ENCODE measurements at places on chromosomes 4 and X.

- DNase-seq = no peak
Measured at GRCh38 chrX:143664302-143664701, 28.4 kb upstream of the SLITRK4 start.

DNA sequence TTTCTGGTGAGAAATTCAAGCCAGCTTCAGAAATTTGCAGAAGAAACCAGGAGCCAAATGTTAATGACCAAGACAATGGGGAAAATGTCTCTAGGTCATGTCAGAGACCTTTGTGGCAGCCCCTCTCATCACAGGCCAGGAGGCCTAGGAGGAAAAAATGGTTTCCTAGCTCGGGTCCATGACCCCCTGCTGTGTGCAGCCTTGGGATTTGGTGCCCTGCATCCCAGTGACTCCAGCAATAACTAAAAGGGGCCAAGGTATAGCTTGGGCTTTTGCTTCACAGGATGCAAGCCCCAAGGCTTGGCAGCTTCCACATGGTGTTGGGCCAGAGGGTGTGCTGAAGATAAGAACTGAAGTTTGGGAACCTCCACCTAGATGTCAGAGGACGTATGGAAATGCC lies 814.7 kb upstream of the SLIT2 start:
- DNase-seq = no peak

GRCh38 chr4:187006189-187006618 lies 282.5 kb upstream of the FAT1 start:
- no peak for DNase-seq

- no peak for DNase-seq
Measured at GRCh38 chr4:21765810-21766407, 182.7 kb downstream of the KCNIP4 start.

- DNase-seq = no peak
Measured at GRCh38 chrX:109732017-109732801, 848 bp downstream of the ACSL4 start.

DNA sequence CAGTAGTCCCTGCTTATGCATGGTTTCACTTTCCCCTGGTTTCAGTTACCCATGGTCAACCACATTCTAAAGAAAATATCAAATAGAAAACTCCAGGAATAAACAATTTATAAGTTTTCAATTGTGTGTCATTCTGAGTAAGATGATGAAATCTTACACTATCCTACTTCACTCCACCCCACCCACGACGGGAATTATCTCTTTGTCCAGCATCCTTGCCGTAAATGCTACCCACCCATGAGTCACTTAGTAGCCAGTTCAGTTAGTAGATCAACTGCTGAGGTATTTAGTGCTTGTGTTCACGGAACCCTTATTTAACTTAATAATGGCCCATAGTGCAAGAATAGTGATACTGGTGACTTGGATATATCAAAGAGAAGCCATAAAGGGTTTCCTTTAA lies 91.4 kb downstream of the KLHL13 start:
- no peak for DNase-seq

- DNase-seq = no peak
Measured at GRCh38 chr4:125283707-125284279, 31.0 kb upstream of the FAT4 start.

- DNase-seq = no peak
Measured at GRCh38 chr4:63105839-63106238, 1303.4 kb downstream of the TECRL start.

DNA sequence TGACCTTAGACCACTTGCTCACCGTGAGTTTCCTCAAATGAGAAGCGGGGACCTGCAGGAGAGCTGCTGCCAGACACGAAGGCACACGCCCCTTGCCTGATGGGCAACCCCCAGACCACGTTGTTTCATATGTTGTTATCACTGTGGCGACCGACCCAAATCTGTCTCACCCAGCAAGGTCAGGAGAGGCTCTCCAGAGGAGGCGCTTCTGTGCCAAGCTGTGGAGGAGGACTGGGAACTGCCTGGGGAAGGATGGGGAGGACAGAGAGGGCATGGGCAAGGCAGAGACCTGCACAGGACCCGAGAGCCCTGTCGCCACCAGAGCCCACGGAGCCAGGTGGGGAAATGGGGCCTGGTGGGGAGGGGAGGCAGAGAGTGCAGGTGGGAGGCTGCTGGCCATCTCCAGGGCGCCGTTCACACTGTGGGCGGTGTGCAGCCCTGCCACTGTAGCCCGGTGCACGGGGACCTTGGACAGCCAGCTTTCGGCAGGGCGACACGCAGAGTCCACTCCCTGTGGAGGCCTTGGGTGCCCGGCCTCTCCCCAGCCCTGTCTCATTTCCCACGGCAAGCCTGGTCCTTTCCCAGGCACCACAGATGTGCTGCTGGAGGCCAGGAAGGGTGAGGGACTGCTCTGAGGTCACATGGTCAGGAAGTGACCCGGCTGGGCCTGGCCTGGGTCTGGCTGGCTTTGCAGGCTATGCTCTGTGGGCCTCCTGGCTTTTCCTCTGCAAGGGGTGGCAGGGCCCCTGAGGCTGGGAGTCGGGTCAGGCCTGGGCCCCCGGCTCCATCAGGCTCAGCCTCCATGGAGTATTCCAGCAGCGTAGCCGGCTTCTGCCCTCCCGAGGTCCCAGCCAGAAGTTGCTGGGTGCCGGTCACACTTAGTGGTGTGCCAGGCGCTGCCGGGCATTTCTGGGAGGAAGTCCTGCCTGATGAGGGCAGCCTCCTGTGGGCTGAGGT lies 3.2 kb downstream of the HTRA3 start:
- DNase-seq = no peak

DNA sequence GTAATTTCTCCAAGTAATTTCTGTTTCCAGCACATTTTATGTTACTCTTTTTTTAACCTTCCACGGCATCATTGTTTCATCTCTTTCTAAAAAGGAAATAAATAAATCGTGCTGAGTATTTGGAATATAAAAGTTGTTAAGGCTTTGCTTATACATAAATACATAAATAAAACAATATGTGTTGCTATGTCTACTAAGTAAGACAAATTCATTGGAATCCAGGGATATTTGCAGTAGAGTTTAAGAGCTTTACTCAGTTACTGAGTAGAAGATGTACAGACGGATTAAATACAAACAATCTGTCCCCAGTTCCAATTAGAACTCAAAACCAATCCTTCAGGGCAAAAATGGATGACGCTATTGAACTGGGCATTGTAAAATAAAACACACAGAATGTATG lies 1.4 kb downstream of the ARHGAP24 start:
- DNase-seq = no peak

- DNase-seq = no peak
Measured at GRCh38 chrX:39163581-39164126, 362.4 kb downstream of the MID1IP1 start.

Measured in stimulated activated CD8-positive, alpha-beta memory T cell treated with anti-CD3 and anti-CD28 coated beads, Interleukin-4, amount 100 ng/mL, for 1 hour (primary cell).